ENCODE measurements at places on chromosomes 16 and 17. TPM values are rescaled to one million over a fixed set of nuclear protein-coding genes. Genes with fewer than 3 reads are reported as not detected.

Gene SIRT7
- 17.5 TPM for total RNA-seq

Gene G6PC1
- total RNA-seq, result not detected

Gene TP53TG3F
- total RNA-seq, result not detected

Gene CCL23
- not detected for total RNA-seq

Gene PPL
- 40.3 TPM for total RNA-seq

Gene KRT13
- total RNA-seq, result not detected

Gene ADCY9
- 77.1 TPM for total RNA-seq

Gene OR1A1
- total RNA-seq, result not detected

Gene TBC1D3C
- total RNA-seq, result not detected

Gene ABCC12
- total RNA-seq, result 0.16 TPM

Gene AIPL1
- under 0.01 TPM for total RNA-seq

Gene PTGES3L
- total RNA-seq, result not detected

Gene MYH2
- total RNA-seq, result not detected

Gene PRDM7
- total RNA-seq, result not detected

Gene MT1F
- total RNA-seq, result 0.16 TPM

Gene MYH13
- total RNA-seq, result not detected

Gene CRYM
- total RNA-seq, result 0.24 TPM

Gene HASPIN
- total RNA-seq, result 0.97 TPM

Gene CDK12
- total RNA-seq, result 50.9 TPM

Gene SPATA32
- not detected for total RNA-seq

Gene SULT1A1
- 0.61 TPM for total RNA-seq

Gene SLC4A1
- total RNA-seq, result not detected

Gene KCNH4
- under 0.01 TPM for total RNA-seq

Gene TMUB2
- 38.9 TPM for total RNA-seq

Gene CALB2
- total RNA-seq, result 0.24 TPM

Gene CIITA
- total RNA-seq, result 4.9 TPM

Gene GPR179
- not detected for total RNA-seq

Gene CCL4
- total RNA-seq, result not detected

Gene DBF4B
- total RNA-seq, result 2.7 TPM

Gene ORMDL3
- 44.0 TPM for total RNA-seq

Gene ACSM2A
- not detected for total RNA-seq

Gene MEIOC
- under 0.01 TPM for total RNA-seq

Gene CACNG5
- not detected for total RNA-seq

Gene PRSS21
- not detected for total RNA-seq

Gene AOC2
- total RNA-seq, result 1.3 TPM

Gene PSKH1
- 16.4 TPM for total RNA-seq

Gene HP
- not detected for total RNA-seq

Gene HEATR9
- not detected for total RNA-seq

Gene TP53TG3
- total RNA-seq, result not detected

Gene CES4A
- total RNA-seq, result 6.8 TPM

Gene NPTX1
- total RNA-seq, result 3.4 TPM

Gene TMEM235
- not detected for total RNA-seq

Gene RPGRIP1L
- total RNA-seq, result 20.0 TPM

Gene SLC5A10
- total RNA-seq, result not detected

Gene LGALS9
- total RNA-seq, result 20.8 TPM

Gene ZNF747
- 16.6 TPM for total RNA-seq

Gene MT4
- not detected for total RNA-seq

Gene SCGB1C2
- not detected for total RNA-seq

Gene KRTAP4-5
- not detected for total RNA-seq

Gene CCL8
- total RNA-seq, result 0.12 TPM

Gene CACNG1
- not detected for total RNA-seq

Gene PROCA1
- 0.65 TPM for total RNA-seq

Gene TP53TG3B
- total RNA-seq, result not detected

Gene UMOD
- total RNA-seq, result not detected

Gene SLC43A2
- total RNA-seq, result 8.5 TPM

Gene CD300H
- not detected for total RNA-seq
